Stimulated activated CD4-positive, alpha-beta T cell treated with anti-CD3 and anti-CD28 coated beads, Interleukin-15, amount 100 ng/mL, for 24 hours (primary cell): ENCODE measurements at places on chromosomes 6 and 20.
A peak's percentile ranks its signal among the peaks of the same experiment; 100 is the strongest.

DNA sequence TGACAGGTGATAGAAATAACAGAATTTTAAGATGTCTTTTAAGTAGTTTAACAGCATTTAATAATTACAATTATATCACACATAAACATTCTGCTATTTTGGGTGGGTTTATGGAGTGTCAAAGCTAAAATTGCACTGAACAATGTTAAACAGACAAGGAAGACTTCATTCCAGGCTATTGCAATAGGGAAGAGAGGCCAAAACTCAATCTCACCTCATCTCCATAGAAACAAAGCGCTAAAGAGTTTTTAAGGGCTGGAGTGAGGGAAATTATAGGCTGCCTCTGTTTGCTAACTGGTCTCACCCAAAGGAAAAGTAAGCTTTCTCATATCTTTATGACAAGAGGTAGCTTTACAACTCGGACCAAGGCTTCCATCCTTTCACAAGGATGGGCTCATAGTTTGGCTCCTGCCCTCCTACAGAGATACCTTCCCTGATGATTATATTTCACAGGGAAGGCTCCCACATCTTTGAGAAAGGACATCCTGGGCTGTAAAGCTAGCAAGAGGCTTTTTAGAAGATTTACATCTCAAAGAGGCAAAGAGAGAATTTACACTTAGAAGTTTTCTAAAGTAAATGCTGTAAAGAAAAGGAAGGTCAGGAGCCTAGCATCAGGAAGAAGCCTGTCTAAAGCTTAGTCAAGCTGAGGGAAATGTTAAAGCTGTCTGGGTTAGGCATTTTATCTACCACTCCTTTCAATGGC, 350.2 kb upstream of the IMPG1 start:
- DNase-seq = no peak

- DNase-seq = no peak
Observed at GRCh38 chr6:149140910-149141290, 176.6 kb upstream of the TAB2 start.

- DNase-seq = no peak
Observed at GRCh38 chr6:169859978-169860703, 108.7 kb downstream of the ERMARD start.

DNA sequence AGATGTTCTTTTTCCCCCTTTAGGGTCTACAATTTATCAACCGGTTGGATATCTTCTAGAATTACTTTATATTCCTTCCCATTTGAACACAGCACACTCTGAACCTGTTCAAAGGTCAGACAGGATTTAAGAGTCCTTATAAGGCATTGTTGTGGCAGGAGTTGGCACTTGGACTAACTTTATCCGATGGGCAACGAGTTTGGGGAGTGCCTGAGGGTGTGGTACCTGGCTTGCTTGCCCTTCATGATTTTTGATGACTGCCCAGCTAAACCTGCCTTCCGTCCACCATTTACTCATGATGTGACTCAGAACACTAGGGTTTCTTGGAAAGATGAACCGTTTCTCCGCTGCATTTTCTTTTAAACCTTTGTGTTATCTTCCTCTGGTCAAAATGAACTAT, 285.2 kb downstream of the FOXC1 start:
- no peak for DNase-seq

GRCh38 chr20:15033269-15033668, 695.9 kb upstream of the FLRT3 start:
- no peak for DNase-seq

DNA sequence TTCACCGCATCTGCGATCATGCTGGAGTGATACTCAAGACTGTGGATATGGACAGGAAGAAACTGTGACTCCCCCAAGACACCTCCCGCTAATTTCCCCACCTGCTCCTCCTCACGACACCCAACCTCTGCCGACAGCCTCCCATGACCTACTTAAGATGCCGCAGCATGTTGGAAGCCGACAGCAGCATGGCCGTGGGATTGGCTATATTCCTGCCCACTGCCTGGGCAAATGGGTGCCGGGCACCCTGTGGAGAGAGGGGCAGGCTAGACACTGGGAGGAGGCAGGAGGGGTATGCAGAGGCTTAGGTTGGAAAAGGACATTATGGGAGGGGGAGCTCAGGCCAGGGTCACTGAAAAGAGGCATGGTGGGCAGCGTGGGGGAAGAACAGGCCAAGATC, 4.5 kb downstream of the IDH3B start:
- DNase-seq = peak; percentile 28

DNA sequence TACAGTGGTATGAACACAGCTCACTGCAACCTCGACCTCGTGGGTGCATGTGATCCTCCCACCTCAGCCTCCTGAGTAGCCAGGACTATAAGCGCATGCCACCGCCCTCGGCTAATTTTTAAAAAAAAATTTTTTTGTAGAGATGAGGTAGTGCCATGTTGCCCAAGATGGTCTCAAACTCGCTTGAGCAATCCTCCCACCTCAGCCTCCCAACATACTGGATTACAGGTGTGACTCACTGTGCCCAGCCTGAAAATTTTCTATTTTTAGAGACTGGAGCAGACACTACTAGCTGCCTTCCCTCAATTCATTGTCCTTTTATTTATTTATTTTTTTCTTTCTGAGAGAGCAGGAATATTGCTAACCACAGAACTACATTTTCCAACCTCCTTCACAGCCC, 20.3 kb upstream of the GTF3C6 start:
- no peak for DNase-seq

DNA sequence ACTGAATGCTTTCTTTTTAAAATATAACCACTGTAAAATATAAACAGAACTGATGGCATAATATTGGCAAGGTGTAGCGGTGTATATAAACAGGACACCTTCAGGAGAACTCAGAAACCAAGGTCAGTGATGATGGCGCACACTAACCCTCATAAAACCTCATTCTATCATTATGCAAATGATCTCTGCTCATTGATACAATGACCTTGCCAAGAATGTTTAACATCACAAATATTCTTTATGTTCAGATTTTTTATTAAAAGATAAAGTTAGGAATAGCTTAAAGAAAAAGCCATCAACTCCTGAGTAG, 48.6 kb upstream of the DST start:
- DNase-seq = no peak

GRCh38 chr20:20755231-20755630, 42.8 kb upstream of the RALGAPA2 start:
- no peak for DNase-seq

DNA sequence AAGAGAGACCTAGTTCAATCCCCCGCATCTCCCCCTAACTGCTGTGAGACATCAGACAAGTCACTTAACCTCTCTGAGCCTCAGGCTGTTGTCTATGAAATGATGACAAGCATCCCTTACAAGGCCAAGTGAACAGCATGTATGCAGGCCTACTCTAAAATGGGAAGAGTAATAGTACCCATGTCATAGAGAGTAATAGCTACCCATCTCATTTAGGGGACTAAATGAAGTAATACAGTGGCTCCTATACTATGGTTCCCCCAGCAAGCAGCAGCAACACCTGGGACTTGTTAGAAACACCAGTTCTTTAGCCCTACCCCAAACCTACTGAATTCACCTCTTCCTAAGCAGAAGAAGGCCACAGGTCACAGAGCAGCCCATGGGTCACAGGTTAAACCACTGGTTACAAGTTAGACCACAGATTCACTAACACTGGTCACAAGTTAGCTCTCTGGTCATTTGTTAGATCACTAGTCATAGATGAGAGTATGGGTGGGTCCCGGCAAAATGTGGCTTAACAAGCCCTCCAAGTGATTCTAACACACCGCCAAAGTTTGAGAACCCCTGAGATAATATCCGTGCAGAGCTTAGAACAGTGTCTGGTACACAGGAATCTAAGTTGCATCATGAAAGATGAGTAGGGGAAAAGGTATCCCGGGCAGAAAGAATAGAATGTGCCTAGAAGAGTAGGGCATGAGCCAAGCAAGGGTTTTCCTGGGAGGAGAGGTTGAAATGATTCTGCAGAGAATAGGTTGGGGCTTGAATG, 1.4 kb downstream of the DEFB124 start:
- DNase-seq = no peak

- no peak for DNase-seq
Observed at GRCh38 chr6:43927532-43928210, 157.7 kb downstream of the VEGFA start.

- DNase-seq = no peak
Observed at GRCh38 chr20:434661-435419, 26.7 kb downstream of the RBCK1 start.

- peak; percentile 54 for DNase-seq
Observed at GRCh38 chr6:110039981-110040383, 61.9 kb downstream of the GPR6 start.

DNA sequence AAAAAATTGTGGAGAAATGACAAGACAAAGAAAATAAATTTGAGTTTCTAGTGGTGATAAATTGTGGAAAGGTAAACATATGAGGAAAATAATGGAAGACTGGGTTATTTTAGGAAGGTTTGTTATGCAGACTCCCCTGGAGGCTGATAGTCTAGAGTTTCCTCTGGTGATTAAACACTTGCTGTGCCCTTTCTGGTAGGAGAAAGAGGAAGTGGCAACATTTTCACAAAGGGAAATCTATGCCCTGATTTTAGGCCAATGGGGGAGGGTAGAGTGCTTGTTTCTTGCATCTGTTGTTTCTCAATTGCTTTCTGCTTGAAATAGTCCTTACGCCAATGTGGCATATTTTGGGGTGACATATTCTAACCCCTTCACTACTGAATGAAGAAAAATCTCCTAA, 129.1 kb upstream of the DOK5 start:
- no peak for DNase-seq

DNA sequence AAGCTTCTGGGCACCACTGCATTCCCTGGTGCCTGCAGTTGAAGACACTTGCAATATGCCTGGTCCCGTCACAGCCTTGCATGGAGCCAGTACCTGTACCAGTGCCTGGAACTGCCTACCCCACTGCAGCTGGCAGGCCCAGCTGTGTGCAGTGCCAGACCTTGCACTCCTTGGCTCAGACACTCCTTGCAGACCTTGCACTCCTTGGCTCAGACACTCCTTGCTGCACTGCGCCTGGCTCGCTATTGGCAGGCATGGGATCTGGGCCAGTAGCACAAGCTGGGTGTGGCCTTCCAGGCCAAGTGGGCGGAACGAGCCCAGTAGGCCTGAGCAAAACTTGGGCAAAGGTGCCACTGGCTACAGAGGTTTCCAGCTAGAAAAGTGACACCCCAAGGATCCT, 1189.1 kb downstream of the GRIK2 start:
- no peak for DNase-seq

DNA sequence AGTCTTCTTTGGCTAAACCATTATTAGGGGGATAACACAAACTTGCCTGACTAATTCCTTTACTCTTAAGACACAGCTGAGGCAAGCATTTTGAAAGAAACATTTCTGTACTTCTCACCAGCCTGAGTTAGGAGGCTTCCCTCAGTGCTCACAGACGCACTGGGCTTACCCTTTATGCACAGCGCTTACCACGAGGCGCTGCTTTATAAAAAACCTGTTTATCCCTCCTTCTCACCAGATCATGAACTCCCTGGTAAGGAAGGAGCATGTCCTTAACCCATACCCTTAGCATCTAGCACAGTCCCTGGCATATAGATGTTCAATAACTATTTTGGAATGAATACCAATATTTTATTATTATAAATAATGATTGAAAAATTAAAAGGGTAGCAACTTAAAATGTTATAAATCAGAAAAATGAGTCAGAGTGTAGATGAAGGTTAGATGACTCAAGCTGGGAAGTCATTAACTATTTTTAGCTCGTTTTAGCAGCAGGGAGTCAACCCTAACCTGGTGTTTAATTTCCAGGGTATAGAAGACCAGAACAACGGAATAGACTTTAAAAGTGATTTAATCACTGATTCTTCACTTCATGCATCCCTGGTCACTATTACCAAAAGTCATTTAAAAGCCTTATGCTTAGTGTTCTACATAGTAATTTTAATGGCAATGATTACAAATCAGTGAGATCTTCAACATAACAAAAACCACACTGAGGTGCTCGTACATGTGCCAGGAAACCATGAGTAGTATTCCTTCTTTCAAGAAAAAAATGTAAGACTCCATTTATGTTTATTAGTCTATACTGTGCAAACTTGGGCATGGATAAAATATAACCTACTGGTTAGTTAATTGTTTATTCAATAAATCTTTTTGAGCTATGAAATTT, 4.1 kb upstream of the TPD52L1 start:
- DNase-seq = no peak

GRCh38 chr6:132218059-132218696, 183.1 kb downstream of the MOXD1 start:
- DNase-seq = no peak

- no peak for DNase-seq
Observed at GRCh38 chr6:38703949-38704590, 1.1 kb upstream of the GLO1 start.

DNA sequence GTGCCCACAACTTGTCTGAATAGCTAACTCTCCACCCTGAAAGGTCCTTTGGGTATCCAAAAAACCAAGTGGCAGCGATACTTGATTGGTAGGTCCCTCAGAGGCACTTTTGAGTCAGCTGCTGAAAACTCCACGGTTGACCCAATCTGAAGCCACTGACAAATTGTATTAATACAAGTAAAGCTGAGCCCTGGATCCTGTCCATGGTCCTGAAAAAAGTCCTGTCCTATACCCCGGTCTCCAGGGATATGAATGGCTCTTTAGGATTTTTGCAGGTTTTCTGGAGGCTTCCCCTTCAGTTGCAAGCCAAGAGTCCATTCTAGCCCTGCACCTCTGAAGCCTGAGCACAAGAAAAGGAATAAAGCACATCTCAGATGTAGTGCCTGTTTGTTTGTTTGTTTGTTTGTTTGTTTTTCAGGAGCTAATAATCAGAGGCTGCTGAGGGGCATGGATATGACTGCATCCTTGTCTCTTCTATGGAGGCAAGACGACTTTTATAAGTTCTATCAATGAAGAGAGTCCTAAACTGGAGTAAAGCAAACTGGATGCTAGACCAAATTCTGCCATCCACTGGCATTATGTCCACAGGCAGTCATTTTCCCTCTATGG, 1.7 kb upstream of the SLC12A5 start:
- DNase-seq = peak; percentile 44

DNA sequence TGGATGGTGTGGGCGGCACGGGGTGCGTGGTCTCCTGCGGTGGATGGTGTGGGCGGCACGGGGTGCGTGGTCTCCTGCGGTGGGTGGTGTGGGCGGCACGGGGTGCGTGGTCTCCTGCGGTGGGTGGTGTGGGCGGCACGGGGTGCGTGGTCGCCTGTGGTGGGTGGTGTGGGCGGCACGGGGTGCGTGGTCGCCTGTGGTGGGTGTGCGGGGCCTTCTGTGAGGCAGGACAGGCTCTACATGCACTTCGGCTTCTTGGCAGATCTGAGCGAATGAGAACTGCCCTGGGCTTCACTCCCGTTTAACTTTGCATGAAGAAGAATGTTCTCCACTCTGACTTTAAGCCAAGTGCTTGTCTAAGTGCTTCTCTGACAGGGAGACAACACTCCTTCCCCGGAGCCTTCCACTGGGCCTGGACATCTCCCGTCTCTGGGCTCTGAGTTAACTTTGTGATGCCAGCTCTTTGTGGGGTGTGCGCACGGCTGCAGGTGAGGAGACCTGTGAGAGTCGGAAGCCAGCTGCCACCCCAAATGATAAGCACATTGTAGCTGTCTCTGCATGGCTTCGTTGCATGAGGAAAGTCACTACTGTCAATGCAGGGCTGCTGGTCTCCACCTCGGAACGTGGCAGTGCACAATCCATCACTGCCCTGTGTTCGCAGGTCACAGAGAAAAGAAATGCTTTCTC, 244.8 kb downstream of the DLL1 start:
- no peak for DNase-seq
